OCI-LY7 (cell line): ENCODE measurements at places on chromosomes 1 and 21.

DNA sequence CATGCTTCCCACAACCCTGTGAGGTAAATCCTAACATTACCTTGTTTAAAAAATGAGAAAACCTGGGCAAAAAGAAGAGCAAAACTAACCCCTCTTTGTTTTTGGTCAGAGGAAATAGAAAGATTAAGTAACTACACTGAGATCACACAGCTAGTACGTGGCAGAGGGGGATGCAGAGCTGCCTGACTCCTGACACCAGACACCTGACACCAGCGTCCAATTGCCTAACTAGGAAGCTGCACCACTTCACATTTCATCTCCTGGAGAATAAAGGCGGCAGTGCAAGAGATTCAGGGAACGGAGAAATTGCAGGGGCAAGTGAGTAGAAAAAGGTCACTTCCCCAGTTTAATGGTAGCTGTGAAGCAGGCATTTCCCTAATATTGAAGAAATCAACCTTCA is 229.3 kb upstream of the PTBP2 start:
- no peak for DNase-seq

DNA sequence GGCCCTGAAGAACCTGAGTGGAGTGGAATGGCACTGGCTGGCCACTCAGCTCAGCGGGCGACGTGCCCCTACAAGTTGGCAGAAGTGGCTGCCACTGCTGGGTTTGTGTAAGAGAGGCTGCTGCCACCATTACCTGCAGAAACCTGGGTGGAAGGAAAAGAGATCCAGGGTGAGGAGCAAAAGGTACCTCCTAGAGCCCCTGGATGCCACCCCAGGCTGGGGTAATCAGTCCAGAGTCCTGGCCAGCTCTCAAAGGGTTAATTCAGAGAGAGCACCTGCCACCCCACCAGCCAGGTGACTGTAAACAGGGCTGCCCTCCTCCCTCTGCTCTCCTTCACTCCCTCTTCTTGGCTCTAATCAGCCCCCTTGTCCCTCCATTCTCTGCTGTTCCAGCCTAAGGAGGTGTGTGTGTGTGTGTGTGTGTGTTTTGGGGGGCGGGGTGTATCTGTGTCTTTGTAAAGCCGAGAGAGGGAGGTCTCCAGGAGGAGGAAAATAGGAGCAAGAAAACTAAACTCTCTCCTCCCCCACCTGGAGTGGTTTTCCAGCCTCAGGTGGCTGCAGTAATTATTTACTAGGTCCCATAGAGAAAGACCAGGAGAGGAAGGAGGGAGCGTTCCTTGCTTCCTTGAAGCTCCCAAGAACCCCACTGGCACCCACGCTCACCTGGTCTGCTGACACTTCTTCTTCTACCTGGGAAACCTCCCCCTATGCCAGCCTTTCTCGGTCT is 12.6 kb downstream of the TRIM46 start:
- DNase-seq: no peak

- no peak for DNase-seq
Measured at GRCh38 chr1:243420946-243421685, 165.3 kb downstream of the SDCCAG8 start.

GRCh38 chr1:207910591-207911354 is at the start of gene CD34:
TSS of gene CD34 (minus strand) at chr1:207911125. CDS start at chr1:207911080, 45 bp downstream.
- DNase-seq: no peak

DNA sequence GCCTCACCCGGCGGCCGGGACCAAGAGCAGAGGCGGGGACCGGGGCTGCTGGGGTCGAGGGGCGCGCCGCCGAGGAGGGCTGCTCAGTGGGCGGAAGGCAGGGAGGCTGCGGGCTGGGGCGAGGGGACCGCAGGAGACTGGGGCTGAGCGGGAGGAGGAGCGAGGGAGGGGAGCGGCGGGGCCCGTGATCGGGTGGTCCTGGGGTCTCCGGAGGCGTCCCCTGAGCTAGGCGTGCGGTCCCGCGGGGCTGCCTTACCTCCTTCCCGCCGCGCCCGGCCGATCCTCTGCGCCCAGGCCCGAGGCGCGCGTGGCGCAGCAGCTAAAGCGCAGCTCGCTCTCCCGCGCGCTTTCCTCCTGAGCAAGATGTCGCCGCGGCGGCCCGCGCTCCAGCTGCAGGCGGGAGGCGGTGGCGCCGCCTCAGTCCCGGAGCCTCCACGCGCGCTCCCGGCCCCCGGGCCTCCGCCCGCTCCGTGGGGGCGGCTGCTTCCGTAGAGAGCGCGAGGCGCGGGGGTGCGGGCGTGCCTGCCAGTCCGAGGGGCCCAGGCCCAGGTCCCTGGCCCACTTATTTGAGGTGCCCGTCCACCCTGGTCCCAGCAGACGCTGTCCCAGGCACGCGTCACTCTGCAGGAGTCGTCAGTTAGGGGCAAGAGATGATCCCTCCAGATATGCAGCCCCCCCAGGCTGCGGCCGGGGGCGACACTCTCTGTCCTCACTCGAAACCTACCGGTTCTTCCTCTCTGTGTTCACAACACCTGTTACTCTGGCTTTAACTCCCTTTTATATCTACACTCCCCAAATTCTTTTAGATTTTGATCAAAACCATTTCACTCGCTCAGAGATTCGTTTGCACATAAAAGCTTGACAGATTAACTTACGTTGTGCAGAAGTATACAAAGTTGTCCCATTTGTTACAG is at the start of gene CCSAP:
Gene CCSAP, minus strand, starts transcription at position 392 of the 914 bp plus-strand sequence. CDS start 582 bp downstream, outside the sequence.
- peak; percentile 79 for DNase-seq

DNA sequence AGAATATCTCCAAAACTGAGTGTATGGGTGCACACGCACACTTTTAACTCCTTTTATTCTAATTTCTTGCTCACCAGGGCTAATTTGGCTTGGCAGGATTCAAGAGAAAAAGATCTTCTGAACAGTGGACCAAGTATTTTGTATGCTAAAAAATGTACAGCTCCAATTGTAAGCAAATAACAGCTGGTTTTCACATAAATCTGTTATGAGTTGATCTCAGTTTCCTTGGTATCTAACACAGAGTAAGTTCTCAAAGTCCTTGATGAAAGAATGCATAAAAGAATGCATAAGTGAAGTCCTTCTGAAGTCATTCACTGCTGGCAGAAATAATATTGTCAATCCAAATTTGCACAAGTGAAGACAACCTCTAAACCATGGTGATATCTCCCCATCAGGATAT is 213.0 kb downstream of the OMA1 start:
- DNase-seq: no peak

- DNase-seq: no peak
Measured at GRCh38 chr1:205775717-205776056, 405 bp upstream of the RAB29 start.

DNA sequence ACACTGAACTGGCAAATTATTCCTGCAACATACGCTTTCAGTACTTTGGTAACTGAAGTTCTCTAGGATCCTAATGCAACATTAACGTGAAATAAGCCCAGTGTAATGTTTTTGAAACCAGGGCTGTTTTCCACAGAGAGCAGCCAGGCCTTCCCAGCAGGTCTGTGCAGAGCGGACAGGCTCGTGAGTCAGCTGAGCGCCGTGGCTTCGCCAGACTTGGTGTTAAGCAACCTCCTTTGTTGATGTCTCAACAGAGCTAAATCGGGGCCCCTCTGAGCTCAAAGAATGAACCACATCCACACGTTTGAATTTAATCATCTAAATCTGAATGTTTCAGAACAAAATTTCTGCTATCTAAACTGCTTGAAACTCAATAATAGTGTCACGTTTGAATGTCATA is 181.8 kb upstream of the FMN2 start:
- no peak for DNase-seq

DNA sequence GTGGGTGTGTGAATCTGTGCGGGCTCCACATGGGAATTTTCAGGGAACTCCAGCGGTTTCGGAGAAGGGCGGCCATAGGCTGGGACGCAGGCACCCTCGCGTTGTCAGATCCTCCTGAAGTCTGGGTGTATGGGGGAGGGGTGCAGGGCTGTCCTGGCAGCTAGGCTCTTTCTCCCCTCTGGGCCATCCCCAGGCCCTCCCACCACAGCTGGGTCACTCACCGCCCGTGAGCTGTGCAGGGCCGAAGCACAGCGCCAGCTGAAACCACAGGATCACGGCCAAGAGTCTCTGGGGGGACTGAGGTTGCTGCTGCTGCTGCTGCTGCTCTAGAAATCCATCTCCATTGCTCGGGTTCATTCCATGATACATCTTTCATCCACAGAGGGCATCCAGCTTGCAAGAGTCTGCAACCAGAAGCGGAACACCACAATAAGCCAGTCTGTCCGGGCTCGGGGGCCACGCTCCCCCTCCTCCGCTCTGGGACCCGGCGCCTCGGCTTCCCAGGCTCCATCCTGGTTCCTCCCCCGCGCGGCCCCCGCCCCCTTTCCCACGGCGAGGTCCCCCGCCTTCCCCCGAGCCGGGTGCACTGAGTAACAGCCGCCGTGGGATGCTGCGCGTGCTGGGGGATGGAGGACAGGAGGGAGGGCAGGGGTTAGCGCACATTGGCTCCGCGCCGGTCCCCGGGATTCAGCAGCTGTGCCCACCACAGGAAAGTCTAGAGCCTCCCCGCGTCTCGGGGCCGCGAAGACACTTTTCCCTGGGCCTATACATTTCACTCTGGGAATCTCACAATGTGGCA is 720 bp downstream of the SUSD4 start:
- no peak for DNase-seq

- DNase-seq: no peak
Measured at GRCh38 chr1:118944133-118944532, 44.0 kb downstream of the TBX15 start.

GRCh38 chr1:187262731-187263130 is 434.0 kb downstream of the PLA2G4A start:
- no peak for DNase-seq

- DNase-seq: no peak
Measured at GRCh38 chr1:6365047-6365446, 28.5 kb downstream of the ACOT7 start.

- no peak for DNase-seq
Measured at GRCh38 chr1:12146343-12147112, 20.3 kb upstream of the TNFRSF1B start.

DNA sequence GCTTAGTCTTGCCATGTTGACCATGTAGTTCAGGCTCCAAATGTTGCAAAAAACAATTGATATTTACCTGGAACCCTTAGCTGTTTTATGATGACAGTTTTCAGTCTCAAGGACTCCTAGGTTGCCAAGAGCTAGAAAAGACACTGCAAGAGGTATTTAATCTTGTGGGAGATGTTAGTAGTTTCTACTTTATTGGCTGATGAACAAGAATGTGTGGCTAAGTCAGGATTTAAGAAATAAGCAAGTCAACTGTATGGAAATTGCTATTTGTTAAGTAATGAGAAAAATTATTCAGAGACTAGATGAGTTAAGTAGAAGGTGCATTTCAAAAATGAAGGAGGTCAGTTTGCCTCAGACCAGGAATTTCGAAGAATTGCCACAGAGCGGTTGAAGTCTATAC is 639.7 kb upstream of the USP24 start:
- DNase-seq: no peak

- no peak for DNase-seq
Measured at GRCh38 chr1:98068016-98068415, 147.2 kb upstream of the DPYD start.

DNA sequence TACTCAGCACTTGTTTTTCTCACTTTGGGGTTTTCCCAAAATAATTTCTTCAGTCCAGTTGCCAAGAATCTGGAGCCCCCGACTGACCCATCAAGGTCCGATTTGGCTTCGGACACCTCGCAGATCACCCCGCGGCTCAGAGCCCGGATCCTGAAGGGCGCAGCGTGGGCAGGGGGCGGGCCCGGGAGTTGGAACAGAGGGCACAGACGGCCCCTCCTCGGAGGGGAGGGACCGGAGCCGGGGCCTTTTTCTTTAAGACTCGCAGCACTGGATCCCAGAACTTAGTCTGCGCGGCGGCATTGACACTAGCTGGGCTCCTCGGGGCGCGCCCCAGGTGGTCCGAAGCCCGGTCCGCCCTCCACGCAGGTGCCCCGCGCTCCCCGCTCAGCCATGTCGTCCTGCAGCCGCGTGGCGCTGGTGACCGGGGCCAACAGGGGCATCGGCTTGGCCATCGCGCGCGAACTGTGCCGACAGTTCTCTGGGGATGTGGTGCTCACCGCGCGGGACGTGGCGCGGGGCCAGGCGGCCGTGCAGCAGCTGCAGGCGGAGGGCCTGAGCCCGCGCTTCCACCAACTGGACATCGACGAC is at the start of gene CBR3:
Gene CBR3, plus strand, starts transcription at position 277 of the 588 bp plus-strand sequence. Its CDS starts 114 bp downstream, at position 391.
- DNase-seq: no peak

DNA sequence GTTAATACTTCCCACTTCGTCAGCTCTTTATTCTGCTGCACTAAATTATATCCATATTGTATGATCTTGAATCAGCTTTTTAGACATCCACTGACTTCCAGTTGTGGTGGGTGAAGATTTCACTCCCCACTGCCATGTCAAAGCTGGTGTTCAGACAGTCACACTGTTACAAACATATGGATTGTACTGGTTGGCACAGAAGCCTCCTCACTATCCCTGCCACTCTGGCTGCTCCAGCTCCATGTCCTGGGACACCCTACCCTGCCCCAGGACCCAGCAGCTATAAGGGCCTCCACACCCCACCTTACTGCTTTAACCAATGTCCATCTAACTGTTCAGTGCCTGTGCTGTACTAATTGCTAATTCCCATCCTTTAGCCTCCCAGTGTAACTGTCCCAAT is 32.0 kb upstream of the BATF3 start:
- DNase-seq: no peak

- no peak for DNase-seq
Measured at GRCh38 chr1:43518935-43519686, 11.6 kb upstream of the PTPRF start.

DNA sequence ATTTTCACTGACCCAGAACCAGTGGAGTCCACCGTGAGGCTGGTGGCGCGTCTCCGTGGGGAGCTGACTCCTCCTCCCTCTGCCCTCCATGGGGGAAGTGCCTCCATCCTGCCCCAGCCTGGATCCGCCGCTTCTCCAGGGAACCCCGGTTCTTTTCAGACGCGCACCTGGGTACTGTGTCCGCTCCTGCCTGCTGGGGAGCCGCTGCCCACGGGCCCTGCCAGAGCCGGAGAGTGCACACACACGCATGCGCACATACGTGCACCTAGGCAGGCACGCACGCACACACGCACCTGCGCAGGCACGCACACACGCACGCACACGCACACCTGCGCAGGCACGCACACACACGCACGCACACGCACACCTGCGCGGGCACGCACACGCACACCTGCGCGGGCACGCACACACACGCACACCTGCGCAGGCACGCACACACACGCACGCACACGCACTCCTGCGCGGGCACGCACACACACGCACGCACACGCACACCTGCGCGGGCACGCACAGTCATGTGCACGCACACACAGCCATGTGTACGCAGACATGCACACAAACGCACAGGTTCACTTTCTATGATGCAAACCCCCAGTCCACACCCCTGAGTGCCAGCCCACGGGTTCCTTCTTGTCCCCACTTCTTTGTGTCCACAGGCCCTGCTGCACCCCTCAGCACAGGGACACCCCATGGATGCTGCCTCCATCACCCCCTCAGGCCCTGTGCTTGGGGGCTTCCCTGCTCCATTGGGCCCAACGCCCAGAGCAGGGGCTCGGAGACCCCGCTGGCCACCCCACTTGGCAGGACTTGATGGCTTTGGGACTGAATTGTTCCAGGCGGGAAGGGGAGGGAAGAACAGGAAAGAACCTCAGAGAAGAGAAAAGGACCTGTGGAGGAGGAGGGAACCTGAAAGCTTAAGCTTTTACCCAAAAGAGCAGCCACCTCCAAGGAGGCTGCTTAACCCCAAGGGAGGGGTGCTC is 42.7 kb downstream of the MORN1 start:
- DNase-seq: no peak
